ENCODE measurements at places on chromosomes 1 and 21.
A peak's percentile ranks its signal among the peaks of the same experiment; 100 is the strongest.

GRCh38 chr1:69777423-69777822 is 209.7 kb downstream of the LRRC7 start:
- DNase-seq = no peak

GRCh38 chr1:225980005-225980836 is 18.9 kb downstream of the SDE2 start:
- no peak for DNase-seq

DNA sequence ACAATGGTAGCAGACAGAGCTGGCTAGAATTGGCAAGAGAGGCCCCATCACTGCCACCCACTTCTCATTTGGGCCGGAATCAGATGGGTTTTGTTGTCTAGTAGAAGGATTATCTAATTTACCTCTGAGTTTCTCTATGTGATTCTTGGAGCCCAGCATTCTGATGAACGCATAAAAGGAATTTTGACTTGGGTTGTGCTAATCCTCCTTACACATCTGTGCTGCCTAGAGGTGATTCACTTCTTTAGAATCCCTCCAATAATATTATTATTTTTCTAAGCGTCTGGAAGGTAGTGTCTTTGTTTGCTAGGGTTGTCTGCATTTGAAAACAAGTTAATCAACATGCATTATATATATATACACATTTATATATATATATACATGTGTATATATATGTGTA is 118.1 kb downstream of the RUNX1 start:
- no peak for DNase-seq

DNA sequence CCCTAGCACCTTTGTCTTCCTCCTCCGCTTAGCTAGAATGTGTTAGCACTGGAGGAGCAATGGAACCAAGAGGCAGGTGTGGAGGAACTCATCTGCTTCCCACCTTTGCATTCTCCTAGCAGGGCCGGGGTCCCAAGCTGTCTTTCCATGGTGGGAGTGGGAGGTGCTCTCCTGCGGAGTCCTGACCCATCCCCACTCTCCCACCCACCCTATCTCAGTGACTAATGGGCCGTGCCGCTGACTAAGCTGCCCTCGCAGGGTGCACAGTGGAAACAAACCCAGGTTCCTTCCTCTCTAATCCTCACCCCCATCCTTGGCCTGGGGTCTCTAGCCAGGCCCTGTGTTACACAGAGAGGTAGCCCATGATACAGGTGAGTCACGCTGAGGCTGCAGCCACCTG is 177.5 kb downstream of the HIVEP3 start:
- DNase-seq = peak; percentile 53

DNA sequence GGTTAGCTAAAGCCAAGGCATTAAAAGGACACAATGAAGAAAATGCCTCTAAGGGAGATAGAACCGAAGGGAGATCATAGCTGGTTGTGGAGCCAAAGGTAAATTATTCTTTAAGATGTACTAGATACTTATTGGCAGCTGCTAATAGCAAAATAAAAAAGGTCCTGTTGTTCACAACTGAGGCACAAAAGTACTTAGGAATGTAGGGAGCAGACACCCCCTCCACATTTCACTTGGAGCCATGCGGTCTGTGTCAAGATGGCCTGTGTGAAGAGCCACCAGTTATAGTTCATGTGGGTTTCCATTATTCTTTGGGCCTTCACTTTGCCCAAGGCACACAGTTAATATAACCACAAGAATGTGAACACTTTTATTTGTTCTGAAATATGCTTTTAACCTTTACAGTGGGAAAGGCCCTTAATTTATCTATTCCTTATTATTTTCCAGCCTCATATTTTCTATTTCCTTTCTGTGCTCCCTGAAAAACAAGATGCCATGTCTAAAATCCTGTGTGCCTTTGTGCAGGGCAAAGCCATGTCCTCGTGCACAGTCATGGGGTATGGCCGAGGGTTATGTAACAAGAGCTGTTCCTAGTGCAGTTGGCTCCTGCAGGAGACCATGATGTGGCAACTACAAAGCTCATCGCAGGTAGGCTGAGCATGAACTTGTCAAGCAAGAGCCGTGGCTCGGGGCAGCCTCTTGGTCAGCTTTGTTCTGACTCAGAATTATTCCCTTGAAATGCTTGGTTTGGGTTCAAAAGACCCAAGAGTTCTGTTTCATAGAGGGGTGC is 16.2 kb upstream of the WDR26 start:
- DNase-seq = no peak

DNA sequence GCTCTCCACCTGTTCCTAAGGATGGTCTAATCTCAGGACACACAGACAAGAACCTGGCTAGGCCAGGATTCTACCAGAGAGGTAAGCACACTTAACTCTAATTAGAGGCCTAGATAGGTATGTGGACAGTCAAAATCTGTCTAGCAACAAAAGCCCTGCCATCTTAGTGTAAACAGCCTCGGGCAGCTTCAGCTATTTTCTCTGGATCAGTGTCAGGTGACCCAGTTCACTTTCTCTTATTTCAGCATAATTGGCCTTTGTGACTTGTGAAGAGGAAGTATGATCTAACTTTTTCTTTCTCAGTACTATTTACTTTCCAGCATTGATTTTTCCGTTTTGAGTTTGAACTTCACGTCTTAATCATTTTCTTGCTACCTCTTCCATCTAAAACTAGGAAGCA is 217.7 kb downstream of the CRB1 start:
- DNase-seq = no peak

- no peak for DNase-seq
These were observed 112.5 kb downstream of the CSMD2 start for GRCh38 chr1:34052565-34052964.

DNA sequence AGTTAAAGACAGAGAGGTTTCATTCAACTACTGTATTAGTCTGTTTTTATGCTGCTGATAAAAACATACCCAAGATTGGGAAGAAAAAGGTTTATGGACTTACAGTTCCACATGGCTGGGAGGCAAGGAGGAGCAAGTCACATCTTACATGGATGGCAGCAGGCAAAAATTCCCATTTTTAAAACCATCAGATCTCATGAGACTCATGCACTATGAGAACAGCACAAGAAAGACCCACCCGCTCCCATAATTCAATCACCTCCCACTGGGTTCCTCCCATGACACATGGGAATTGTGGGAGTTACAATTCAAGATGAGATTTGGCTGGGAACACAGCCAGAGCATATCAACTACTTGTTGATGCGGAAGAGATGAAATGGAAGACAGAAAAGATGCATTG is 9.2 kb downstream of the GPR161 start:
- no peak for DNase-seq

DNA sequence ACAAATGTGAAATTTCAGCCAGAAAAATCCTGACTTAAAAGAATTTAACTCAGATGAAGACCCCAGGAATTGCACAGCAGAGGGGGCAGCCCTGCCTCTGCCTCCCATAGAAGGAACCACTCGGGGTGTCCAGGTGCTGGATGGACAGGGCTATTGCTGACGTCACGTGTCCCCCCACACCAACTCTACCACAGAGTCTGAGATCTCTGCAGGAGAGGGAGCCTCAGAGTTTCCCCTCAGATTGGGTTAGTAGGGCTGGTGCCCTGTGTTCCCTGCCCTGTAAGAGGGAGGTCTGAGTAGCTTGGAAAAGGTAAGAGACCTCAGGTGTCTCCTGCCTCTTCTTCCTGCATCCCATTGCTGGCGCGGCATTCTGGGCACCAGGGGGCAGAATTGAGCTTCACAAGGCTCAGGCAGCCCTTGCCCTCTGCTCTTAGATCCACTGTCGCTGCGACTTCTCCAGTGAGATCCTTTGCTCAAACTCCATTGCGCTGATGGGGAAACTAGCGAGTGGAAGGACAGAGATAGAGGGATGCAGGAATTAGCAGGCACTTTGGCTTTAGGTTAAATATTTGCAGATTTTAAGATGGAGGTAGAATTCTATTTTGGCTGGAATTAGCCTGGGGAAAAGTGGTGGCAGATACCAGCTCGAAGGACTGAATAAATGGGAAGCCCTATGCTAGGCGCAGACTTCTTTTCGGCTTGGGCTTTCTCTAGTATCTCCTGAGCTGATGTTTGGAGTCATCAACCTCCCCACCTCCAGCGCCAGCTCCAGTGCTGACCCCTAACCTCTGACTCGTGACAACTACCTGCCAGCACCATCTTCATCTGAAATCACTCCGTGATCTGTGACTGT is 42.8 kb upstream of the DMBX1 start:
- DNase-seq = peak; percentile 82

- no peak for DNase-seq
These were observed 39.7 kb downstream of the DDX20 start for GRCh38 chr1:111795401-111795800.

DNA sequence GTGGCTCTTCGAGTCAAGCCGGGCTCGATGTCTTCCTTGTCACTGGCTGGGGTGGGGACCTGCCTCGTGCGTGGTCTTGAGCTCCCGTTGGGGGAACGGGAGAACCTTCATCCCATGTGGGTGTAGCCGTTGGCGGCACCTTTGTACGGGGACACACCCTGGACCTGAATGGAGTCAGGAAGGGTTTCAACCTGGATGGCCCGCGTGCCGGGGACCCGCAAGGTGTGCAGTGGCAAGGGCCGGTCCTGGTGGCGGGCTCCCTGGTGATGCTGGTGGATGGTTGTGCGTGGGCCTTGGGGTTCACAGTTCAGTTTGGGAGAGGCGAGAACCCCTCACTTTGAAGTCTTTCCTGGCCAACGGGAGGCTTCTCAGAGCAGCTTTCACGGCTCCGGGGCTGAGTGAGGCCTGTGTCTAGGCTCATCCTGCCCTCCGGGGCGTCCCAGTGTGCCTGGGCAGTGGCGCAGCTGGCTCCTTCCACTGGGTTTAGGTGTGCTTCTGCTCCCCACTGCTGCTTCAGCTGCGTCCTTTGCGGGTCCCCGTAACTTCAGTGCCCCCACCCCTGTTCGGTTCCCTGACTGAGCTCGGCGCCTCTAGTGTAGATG is 11.4 kb downstream of the SKI start:
- DNase-seq = no peak

- no peak for DNase-seq
These were observed 57.4 kb downstream of the COL6A1 start for GRCh38 chr21:46038871-46039397.

- no peak for DNase-seq
These were observed 377.9 kb downstream of the LTN1 start for GRCh38 chr21:28614791-28615190.
